ENCODE measurements at places on chromosomes 13 and 19.

DNA sequence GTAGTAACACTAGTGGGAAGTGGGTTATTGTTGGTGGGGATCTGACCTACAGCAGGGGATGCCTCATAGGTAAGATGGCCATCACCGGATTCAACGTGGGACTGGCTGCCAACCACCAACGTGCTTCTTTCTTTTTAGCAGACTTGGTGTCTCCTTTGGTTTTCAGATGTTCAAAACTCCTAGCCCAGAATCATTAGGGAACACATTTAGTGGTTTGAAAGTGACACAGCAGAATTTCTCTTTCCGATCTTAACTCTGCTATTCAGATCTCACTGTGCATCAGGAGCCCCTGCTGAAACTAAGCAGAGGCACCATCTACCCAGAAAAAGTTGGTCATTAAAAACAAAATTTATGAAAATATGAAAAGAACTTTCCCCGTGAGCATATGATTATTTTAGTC lies 36.7 kb upstream of the PCDH8 start:
- no peak for DNase-seq

GRCh38 chr13:39201180-39201579 lies 162.9 kb downstream of the NHLRC3 start:
- no peak for DNase-seq

- peak; percentile 32 for DNase-seq
Measured at GRCh38 chr13:40109351-40109844, 453.9 kb downstream of the COG6 start.

DNA sequence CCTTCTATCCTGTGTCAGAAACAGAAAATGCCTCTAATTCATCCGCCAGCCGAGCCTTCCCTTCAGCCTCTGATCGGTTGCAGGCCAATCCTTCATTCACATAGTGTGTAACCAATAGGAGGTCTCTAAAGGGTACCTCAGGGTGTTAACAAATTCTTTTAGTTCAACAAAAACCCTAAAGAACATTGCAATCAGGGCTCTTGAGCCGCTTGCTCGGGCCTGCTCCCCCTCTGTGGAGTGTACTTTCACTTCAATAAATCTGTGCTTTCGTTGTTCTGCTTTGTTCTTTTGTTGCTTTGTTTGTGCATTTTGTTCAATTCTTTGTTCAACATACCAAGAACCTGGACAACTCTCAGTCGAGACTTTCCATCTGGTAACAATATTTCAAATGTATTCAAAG lies 366.5 kb downstream of the KCTD12 start:
- no peak for DNase-seq

DNA sequence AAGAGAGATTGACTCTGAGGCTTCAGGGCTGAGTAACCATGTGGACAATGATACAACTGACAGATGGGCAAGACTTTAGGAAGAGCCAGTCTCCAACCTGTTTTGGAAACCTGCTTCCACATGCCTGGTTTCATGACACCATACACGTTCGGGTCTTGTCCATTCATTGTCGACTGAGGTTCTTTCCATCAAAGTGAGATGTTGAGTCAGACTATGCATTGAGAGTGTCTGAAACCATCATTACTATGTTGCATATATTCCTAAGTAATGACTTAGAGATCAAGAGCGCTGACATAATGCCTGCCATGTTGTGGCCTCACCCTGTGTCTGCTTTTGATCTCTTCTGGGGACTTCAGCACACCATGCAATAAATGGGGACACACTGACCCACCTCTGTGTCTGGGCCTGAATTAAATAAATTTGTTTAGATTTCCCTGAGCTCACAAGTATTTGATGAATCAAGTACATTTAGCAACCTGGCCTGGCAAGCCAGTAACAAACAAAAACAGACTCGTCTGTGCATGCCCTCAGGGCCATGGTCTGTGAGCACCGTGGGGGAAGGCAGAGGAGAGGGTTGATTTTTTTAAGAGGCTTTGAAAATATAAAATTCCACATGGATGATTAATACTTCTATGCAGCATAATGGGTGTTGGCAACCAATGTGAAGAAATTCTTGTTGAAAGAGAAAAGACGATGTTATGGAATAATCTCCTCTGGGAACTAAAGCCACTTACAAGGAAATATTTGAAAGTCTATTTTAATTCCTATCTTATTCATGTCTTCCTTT lies 49.9 kb upstream of the UBAC2 start:
- DNase-seq: peak; percentile 77

Data from H54 (cell line).